IgD-negative memory B cell (primary cell): ENCODE measurements at places on chromosomes 13 and 19. TPM values are rescaled to one million over a fixed set of nuclear protein-coding genes. Genes with fewer than 3 reads are reported as not detected.

GNG8 gene
- polyA plus RNA-seq = not detected

ZNF283 gene
- 2.6 TPM for polyA plus RNA-seq

SMAD9 gene
- 0.04 TPM for polyA plus RNA-seq

LRRC8E gene
- polyA plus RNA-seq = not detected

CDC16 gene
- polyA plus RNA-seq = 22.6 TPM

NLRP7 gene
- 1.4 TPM for polyA plus RNA-seq

CBY2 gene
- not detected for polyA plus RNA-seq

SELENOV gene
- not detected for polyA plus RNA-seq

SIGLEC9 gene
- 0.21 TPM for polyA plus RNA-seq

BRSK1 gene
- polyA plus RNA-seq = 0.34 TPM

SEMA6B gene
- not detected for polyA plus RNA-seq
